T-helper 22 cell (primary cell): ENCODE measurements at places on chromosomes 2 and 18.

DNA sequence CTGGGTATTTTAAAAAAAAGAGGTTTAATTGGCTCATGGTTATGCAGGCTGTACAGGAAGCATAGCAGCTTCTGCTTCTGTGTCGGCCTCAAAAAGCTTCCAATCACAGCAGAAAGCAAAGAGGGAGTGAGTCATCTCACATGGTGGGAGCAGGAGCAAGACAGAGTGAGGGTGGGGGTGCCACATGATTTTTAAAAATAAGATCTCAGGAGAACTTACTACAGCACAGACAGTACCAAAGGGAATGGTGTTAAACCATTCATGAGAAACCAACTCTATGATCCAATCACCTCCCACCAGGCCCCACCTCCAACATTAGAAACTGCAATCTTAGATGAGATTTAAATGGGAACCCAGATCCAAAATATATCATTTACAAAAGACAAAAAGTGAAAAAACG is 14.6 kb downstream of the ZNF519 start:
- no peak for DNase-seq

- no peak for DNase-seq
Observed at GRCh38 chr2:227921648-227922047, 50.2 kb downstream of the DAW1 start.

DNA sequence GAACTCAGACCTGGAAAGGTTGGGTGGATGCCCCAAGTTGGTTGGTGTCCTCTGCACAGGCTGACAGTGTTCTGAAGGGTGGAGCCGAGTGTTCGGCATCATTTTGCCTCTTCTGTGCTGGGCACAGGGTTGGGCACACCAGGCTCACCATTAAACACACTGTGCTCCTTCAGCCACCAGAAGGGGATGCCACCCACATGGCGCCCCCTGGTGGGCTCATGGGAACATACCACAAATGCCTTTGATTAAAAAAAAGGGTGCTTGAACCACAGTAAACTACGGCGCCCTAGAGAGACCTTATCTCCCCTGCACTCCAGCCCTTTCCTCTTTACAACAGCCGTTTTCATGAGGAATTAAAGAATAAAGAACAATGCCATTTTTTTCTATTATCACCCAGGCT is 89.4 kb downstream of the CELF4 start:
- no peak for DNase-seq

DNA sequence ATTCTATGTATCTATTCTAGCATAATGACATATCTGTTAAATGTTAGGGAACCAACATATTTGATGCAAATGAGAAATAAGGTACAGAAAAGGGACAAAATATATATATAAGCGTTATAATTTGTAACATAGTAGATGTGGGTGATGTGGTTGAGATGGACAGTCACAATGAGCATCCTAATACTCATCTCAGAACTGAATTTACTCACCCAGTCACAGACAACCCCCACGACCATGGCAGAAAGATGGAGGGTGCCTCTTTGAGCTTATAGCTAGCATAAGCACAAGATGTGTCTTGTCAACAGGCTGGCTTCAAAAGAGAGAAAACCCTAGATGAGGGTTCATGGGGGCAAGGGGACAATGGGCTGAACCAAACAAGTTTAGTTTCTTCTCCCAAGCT is 9.1 kb upstream of the DSG3 start:
- no peak for DNase-seq

DNA sequence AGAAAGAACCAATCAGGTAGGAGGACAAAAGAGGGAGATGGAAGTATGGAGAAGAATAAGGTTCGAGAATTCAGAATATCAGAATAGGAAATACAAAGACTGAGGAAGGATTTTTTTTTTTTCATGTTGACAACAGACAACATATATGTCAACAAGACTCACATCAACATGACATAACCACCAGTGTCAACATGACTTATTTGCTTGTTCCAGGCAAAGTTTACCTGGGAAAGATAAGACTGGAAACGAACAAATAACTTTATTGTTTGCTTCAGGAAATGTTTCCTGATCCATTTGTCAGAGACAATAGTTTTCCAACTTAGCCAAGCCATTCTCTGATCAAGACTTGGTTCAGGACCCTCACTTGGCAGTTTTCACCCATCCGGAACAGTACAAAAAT is 321.9 kb upstream of the NETO1 start:
- no peak for DNase-seq

DNA sequence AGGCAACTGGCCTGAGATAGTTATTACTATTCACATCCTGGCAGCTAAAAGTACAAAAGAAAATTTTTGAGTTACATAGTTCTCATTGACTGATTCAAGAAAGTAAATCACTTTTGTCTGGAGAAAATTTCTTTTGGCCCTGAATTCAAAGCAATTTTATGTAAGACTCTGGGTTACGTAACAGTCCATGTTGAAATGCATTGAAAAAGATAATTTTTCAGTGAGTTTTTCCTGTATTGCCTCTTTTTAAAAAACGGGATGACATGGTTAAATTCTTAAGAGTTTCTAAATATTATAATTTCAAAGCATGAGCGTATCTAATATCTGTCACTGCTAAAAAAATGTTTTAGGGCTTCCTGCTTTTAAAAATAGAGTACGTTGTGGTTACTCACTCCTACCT is 72.7 kb downstream of the ANKRD12 start:
- no peak for DNase-seq

- no peak for DNase-seq
Observed at GRCh38 chr18:5618047-5618688, 74.4 kb upstream of the EPB41L3 start.

- DNase-seq, result no peak
Observed at GRCh38 chr2:100902817-100903405, 83.0 kb downstream of the NPAS2 start.

DNA sequence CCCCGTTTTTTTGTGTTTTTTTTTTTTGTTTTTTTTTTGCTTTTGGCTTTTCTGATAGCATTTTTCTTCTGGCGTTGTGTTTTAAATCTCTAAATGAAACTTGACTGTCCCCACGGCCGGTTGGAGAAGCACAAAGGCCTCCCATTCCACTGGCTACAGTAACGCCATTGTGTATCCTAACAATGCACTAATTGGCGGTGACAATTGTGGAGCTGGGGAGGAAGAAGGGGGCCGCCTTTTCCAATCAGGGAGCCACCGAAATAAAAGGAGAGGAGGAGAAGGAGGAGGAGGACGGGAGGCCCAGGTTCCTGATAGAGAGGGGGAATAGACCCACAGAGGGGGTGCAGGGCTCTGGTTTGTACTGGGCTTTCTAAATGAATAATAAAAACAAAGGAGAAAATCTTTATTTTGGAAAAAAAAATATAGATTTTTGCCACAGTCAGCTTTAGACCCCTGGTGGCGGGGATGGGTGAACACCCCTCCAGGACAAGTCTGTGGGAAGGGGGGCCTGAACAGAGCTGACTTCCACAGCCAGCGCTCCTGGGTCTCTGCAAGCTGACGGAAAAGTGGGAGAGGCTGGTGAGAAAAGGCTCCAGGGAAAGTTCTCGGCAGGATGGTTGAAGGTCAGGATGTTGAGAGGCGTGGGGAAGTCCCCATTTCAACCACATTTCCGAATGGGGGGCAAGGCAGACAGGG is 43.7 kb upstream of the FZD5 start:
- no peak for DNase-seq

DNA sequence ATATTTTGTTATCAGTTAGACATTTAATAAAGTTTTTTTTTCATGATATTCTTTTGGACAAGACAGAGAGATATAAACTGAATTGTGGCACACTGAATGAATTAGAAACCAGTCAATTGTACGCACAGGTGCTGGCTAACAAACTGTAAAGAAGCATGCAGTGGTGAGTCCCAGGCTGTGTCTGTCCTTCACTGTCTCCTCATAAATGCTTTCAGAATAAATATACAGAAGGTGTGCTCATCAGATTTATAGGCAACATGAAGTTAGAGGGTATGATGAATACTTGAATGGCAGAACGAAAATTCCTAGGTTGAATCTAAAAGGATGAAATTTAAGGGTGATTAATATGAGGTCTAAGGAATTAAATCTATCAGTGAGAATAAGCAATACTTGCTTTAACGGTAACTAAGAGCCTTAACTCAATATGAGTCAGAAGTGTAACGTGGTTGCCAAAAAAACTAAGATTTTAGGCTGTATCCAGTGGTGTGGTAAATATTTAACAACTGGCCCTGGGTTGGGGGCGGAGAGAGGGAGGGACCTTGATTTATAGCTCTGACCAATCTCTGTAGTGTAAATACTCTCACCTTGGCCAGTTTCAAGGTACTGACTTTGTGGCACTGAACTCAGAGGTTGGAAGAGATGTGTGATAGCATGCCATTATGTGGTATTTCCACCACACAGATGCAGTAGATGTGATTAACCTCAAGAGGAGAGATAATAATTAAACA is 41.9 kb upstream of the AAK1 start:
- DNase-seq, result no peak

DNA sequence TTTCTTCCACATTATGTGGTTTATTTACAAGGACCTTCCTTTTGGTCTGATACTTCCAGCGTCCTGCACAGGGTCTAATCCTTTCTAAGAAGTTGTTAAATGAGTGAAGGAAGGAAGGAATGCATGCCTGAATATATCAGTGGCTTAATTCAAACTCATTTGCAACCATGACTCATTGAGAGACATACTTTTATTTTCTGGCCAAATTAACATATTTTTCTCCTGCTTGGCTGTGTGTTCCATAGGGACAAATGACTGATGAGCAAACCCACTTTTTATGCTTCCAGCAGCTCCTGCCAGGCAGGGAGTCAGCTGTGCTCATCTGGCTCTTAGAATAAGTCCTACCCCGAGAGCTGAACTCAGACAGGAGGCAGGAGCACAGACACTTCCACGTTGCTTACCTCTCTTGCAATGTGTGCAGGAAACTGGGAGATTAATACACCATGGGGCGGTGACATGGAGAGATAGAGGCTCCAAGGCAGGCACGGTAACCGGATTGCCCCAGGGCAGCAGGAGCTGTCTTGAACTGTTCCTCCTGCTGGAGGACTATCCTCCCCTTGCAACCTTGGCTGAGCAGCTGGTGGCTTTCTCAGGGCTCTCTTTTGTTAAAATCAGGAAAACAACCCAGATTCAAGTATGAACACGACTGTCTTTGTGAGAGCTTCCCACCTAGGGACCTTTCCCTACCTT is 667.5 kb upstream of the HS6ST1 start:
- DNase-seq, result no peak

DNA sequence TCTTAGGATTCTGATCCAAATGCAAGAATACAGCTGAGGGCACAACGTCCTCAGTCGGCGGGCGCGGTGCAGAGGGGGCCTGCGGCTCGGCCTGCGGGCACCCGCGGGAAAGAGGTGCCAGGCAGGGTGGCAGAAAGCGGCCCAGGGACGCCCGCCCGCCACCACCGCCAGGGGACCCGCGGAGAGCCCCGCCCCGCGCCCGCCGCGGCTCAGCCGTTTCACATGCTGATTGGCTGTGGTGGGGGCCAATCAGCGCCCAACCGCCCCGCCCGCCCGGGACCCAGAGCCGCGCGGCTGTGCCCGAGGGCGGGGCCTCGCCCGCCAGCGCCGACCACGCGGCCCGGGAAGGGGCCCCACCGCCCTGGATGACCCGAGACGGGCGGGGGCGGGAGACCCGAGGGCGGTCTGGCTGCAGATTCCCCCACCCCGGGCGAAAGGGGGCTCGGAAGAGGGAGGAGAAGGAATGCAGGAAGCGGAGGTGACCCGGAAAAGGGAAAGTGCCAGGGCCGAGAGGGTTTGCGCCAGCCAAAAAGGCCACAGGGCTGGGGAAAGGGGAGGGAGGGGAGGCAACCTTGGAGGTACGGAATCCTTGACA is 8.0 kb downstream of the IRS1 start:
- DNase-seq, result peak; percentile 82

DNA sequence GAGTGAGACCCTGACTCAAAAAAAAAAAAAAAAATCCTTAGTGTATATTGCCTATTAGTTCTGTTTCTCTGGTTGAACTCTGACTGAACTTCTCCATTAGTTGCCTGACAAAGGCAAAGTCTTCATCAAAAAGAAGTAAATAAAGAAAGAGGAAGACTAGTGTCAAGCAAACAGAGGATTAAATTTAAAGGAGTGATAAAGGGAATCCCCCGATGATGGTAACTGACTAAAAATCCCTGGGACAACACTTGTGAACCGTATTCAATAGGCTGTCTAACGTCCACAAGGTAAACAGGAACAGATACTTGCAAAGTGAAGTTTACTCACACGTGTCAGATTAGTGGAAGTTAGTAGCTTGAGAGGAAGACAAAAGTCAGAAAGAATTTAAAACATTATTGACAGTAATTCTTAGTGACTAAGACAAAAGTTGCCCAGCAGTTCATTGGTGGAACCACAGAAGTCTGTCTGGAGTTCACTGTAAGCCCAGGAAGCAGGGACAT is 26.2 kb upstream of the SPOPL start:
- DNase-seq, result no peak

GRCh38 chr2:161386228-161386824 is 29.8 kb upstream of the TBR1 start:
- no peak for DNase-seq

DNA sequence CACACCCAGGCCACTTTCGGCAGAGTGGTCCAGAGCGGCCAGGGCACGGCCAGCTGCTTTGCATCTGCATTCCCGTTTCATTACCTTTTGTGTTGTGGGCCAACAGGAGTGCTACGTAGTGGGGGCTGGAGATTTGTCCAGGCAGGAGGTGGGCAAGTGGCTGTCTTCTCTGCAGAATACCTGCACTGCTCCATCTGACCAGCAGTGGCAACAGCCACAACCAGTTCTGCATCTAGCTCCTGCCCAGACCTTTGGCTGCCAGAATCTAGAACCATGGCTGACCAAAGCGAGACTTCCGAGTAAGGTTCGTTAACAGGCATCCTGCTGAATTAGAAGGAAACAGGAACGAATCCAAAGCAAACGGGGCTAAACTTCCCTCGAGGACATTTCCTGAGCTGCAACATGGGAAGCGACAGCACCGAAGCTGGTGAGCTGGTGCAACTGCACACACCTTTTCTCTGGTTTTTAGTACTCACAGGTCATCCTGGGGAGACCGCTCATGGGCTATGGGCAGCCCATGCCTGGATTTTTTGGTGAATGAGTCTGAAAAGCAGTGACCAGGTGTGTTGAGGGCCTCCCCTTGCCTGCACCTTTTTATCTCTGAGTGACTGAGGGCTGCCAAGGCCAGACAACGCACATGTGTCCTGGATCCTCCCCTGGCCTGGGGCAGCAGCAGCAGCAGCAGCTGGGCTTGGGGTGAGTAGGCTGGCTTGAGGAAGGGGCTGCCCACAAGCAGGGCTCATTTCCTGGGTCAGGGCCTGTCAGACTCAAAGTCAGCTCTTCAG is 10.5 kb downstream of the GDF7 start:
- DNase-seq, result no peak

- DNase-seq, result no peak
Observed at GRCh38 chr2:230914886-230915285, 10.2 kb downstream of the GPR55 start.

GRCh38 chr2:196468394-196468793 is 171.1 kb upstream of the CCDC150 start:
- DNase-seq, result no peak

GRCh38 chr2:189982780-189983394 is 79.6 kb downstream of the MSTN start:
- DNase-seq, result no peak
